ENCODE measurements at places on chromosomes 12 and 14.

DNA sequence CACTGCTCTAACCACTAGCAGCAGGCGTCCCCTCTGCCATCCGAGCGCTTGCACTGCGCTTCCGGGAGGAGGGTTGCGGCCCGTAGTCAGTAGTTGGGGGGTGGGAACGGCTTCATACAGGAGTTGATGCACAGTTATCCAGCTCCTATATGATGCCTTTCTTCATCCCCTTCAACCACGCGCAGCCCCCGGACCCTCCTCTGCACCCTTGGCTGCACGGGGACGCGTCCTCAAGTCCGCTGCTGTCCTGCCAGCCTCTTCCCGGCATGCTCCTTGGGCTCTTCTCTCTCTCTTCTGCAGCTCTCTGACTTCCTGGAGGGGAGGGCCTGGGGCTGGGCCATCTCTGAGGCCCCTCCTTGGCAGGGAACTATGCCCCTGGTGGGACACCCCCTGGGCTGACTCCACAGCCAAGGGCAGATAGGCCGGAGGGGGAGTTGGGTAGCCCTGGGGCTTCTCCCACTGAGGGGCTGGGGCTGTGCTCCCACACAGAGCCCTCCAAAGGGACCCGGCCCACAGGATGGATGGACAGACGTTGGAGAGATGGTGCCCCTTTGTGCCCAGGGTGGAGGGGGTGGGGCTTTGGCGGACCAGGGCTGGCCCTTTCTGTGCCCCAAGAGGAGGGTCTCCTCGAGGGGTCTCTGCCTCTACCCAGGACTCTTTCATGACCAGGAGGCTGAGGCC, 29.0 kb downstream of the RTL1 start:
- no peak for DNase-seq

DNA sequence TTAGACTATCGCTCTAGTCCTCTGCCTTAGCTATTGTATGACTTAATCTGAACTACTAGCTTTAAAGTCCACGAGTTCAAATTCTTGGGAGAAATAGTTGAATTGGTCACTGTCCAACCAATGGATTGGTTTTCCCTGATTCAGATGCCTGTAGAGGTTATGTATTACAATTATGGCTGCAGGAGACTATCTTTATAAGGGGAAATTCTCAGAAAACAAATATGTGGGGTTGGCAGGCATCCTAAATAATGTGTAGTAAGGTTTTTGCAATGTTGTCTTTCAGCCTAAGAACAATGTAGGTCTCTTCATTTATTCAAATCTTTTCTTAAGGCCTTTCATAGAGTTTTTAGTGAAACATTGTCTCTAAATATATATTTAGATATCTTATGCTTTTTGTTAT, 26.9 kb downstream of the MYRFL start:
- no peak for DNase-seq

DNA sequence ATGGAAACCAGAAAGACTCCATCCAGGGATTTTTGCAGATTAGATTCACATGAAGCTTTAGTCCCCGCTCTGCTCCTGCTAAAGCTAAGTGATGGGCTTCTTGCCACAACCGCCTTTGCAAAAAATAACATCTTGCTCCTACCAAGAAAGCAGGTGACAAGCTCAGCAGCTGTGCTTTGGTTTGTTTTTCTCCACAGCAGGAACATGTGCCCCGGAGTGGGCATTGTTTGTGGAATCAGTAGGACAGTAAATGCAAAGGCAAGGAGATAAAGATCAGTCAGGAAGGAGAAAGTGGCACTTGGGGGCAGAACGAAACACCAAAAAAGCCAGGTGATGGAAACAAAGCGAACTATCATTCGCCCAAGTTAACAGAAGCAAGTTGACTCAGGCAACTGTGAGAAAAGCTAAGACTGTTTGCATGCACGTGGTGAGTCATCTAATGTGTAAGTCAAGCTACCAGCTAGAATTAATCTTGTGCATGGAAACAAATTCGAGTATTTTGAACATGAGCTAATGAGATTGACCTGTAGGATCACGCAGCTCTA, 165.5 kb upstream of the PLXNC1 start:
- no peak for DNase-seq

DNA sequence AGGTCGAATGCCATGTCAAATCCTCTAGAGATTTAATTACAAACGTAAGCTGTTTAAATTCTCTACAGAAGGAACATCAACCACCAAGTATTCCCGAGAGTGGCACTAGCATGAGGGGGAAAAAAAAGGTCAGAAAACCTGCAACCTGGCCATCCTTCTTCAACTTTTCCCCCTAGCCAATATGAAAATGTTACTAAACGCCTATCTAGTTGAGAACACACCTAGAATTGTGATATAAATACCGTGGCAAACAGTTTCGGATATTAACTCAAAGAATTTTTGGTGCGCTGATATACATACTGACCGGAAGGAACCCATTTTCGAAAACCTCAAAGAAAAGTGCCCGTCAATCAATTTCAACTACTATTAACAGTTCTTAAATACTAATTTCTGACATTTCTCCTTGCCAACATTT, 1.8 kb downstream of the HNRNPC start:
- no peak for DNase-seq

DNA sequence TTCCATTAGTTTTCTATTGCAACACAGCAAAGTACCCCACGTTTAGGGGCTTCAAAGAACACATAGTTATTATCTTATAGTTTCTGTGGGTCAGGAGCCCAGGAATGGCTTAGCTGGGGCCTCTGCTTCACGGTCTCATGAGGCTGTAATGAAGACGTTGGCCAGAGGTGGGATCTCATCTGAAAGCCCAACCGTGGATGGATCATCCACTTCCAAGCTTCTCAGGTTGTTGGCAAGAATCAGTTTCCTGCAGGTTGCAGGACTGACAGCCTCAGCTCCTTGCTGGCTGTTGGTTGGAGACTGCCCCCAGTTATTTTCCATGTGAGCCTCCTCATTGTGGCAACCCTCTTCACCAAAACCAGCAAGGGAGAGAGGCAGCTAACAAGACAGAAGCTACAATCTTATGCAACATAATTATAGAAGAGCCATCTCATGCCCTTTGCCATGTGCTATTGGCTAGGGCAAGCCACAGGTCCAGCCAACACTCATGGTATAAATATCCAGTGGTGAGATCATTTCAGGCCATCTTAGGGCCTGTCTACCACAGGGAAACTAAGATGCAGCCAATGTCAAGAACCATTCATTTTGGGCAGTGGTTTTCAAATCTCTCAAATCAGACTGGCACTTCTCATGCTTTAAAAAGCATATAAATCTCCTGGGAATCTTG, 452.4 kb downstream of the MED13L start:
- DNase-seq: no peak

- DNase-seq: no peak
These were observed 99.2 kb downstream of the SLC41A2 start for GRCh38 chr12:104858611-104859543.

GRCh38 chr14:39991041-39991440, 558.8 kb upstream of the FBXO33 start:
- DNase-seq: no peak

- no peak for DNase-seq
These were observed 2.1 kb upstream of the TEDC1 start for GRCh38 chr14:105488781-105489541.

- no peak for DNase-seq
These were observed 49.8 kb downstream of the PTGER2 start for GRCh38 chr14:52363961-52364360.

DNA sequence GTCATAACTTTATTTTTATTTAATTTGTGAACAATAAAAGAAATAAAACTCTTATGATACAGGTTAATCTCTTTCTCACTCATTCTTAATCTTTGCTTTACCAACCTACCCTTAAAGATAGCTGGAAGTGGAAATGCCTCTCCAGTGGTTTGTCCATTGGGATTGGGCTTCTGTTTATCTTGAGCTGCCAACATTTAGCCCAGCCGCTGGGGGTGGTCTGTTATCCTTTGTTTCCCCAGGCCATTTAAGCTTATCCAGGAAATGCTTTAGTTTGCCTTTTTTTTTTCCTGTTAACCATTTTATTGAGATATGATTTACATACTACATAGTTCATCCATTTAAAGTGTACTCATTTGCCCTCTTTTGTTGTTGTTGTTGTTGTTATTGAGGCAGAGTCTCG, 8.2 kb downstream of the TDG start:
- DNase-seq: no peak

DNA sequence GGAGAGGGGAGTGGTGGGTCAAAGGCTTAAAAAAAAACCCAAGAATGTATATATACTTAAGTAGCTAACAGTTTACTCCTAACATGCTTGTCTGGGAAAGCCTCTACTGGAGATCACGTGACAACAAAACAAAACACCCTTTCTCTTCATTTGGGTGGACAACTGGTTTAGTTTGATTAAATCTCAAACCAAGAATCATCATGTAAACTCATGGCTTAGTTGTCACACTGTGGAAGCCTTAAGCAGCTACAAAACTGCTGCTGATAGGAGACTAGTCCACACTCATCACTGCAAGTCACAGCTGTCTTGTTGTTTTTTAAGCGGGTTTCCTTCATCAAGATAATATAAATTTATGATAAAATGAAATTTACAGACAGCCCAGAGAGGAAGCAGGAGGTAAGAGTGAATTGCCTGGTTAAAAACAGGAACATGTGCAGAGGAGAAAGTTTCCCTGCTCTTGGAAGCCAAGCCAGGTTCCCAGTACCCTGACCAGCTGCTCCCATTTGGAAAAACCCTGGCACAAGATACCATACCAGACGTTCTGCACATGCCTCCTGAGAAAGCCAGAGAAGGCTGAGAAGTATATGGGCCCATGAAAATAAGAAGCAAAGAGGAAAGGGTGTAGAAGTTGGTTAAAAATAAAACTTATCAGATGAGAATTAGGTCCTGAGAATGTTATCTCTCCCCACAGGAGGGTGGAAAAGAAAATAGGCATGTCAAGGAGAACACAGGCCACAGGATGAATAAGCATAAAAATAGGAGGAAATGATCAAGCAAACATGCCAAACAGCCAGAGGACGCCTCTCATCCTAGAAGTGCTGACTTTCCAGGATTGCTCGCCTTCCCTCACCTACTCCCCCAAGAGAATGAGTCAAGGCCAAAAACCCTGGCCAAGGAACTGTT, 34.0 kb downstream of the EGLN3 start:
- no peak for DNase-seq

GRCh38 chr12:116135209-116135930, 142.1 kb downstream of the MED13L start:
- no peak for DNase-seq

DNA sequence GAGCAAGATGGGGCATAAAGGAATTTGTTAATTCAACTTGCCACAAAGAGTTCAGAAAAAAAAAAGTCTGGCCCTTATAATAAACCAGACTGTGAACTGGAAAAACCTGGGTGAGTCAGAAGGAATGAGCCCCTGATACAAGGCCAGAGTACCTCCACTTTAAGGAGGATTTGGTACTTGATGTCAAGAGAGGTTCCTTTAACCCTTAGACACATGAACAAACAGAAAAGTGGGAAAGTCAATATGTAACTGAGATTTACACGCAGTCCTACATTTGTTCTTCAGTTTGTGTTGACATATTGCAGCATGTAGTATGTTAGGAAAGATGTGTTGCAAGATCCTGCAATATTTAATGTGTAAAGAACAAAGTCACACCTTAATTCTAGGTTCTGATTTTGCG, 14.2 kb upstream of the SLC38A4 start:
- DNase-seq: no peak

- DNase-seq: no peak
These were observed 95.4 kb downstream of the PTPRO start for GRCh38 chr12:15417691-15418090.

DNA sequence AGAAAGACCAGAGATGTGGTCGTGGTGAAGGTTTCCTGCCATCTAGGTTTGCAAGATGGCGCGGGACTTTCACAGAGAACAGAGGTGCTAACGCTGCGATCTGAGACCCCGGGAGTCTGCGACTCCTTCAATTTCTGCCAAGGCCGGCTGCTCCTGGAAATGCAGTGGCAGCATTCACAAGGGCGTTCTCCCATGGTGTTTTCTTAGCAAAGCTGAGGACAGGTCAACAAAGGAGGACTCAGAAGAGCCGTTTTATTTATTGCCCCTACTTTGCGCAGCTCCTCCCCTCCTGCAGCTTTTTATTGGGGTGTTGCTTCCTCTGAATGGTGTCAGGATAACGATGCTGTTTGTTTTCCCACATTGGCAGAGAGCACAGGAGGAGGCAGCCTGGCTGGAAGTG, 86.3 kb downstream of the TMEM132C start:
- DNase-seq: no peak

GRCh38 chr14:68814539-68815297, 21.9 kb upstream of the ZFP36L1 start:
- peak; percentile 53 for DNase-seq

GRCh38 chr12:132593938-132594358, 16.4 kb downstream of the LRCOL1 start:
- no peak for DNase-seq

DNA sequence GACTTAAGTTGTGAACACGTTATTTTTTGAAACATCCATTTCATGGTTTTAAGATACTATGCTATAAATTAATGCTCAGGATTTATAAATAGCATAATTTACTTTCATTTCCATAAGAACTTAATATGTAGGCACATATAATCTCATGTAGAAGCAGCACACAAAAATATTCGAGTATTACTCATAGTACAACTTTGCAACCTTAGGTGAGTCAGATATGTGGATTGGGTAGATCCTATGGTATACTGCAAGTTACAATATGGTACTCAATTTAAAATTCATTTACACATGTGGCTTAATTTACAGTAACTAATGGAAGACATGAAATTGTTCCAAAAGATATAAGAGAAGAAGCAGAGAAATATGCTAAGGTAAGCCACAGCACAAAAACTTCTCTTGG, 26.0 kb downstream of the PSMA3 start:
- DNase-seq: no peak

DNA sequence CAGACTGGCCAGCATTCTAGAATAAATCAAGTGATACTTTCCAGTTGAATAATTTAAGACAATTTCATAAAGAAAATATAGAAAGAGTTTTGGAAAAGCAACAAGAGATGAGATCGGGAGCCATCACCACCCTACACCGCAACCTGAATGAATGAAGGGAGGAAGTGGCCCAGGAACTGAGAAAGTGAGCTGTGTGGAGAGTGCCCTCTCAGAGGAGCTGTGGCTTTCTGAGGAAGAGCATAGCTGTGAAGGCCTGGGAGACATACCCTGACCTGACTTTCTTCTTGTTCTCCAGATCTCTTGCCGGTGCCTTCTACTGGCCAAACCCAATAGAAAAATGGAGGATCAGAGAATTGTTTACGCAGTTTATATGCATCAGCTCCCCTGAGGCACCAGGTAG, 79.3 kb upstream of the TSPAN8 start:
- no peak for DNase-seq

Data from effector memory CD8-positive, alpha-beta T cell (primary cell).